Myocyte (in vitro differentiated cells): ENCODE measurements at places on chromosomes 1 and 21.

DNA sequence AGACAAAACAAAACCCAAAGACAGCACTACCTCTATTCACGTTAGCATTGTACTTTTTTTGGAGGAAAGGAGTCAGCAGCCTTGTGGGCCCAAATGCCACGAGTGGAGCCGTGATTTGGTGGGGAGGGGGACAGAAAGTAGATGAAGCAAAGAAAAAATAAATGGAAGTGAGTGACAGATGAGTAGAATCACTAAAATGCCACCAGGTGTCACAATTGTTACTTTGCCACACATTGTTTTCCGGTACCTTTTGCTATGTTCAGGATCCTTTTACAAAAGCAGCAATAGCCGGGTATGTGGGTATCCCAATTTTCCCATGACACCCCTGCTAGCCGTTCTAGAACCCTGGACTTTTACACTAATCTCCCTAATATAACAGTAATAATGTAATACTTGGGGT, 85.0 kb upstream of the AK4 start:
- no peak for DNase-seq

DNA sequence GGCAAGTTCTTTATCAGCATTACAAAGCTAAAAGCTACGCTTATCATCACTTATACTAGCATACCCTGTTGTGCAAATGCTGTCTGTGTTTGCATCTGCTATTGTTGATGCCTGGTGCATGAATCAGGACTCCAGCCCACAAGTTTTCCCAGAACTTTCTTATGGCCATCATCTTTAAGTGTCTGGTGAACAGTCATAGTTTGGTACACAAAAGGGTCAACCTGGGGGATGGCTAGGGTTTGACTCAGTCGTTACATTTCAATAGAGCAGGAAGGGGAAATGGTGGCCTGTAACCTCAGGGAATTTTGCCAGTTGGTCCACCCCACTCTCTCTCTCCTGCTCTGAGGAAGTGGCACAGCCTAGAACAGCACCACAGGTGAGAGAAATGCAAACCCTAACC, 35.4 kb downstream of the SELL start:
- DNase-seq = no peak

- no peak for DNase-seq
These were observed 48.5 kb upstream of the DMRTB1 start for GRCh38 chr1:53410701-53411100.

GRCh38 chr21:42557420-42557819, 43.8 kb downstream of the SLC37A1 start:
- DNase-seq = no peak

DNA sequence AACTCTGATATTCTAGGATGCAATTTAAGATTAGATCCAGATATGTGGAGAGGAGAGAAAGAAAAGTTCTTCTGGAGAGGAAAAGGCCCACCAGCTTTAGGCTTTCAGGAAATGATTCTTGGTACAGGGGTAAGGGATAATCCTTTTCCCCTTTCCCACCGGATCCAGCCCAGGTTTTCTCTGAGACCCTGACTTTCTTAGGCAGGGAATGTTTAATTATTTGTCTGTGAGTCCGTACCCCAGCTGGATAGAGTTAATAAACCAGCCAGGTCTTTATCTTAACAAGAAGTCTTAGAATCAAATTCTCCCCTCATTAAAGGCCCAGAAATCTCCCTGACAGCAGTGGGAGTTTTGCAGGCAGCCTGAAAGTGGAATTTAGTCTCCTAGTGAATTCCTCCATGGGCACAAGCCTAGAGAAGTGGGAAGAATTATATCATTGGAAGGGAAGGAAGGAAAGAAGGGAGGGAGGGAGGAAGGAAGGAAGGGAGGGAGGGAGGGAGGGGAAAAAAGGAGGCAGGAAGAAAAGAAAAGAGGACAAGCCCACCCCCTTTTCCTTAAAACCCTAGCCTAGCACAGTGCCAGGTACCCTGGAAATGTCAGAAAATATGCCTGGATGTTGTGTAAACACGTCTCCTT, 189.0 kb downstream of the PLPP3 start:
- no peak for DNase-seq

DNA sequence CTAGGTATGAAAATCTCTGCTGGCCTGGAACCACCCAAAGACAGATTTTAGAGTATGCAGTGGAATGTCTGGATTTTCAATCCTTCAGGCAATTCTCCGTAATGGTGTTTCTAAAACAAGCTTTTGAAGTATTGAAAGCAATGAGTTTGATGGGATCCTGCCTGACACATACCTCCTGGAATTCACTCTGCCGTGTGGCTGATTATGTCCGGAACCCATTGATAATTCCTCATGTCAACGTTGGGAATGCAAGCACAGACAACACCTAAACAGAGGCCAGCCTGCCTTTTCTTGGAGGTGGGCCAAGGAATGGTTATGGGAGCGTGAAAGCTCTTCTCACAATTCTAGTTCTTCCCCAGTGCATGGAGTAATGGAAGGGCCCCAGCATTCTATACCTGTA, 168.9 kb upstream of the HMCN1 start:
- DNase-seq = no peak

DNA sequence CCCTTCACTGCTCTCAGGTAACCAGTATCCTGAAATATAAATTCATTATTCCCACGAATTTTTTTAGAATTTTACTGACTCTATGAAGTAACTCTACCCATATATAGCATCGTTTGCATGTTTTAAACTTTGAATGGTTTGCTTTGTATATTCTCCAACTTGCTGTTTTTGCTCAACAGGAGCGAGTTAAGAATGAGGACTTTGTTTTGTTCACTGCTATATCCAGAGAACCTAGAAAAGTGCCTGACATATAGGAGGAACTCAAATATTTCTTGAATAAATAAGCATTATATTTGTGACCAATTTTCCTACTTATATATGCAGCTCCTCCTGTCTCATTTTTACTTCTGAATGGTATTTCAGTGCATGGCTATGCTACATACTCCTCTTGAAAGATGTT, 43.4 kb downstream of the NUF2 start:
- no peak for DNase-seq
